ENCODE measurements at places on chromosomes 4 and X.

GRCh38 chrX:14675500-14675899 lies 146.2 kb downstream of the GLRA2 start:
- no peak for DNase-seq

GRCh38 chr4:11069581-11070211 lies 359.0 kb downstream of the HS3ST1 start:
- DNase-seq = no peak

DNA sequence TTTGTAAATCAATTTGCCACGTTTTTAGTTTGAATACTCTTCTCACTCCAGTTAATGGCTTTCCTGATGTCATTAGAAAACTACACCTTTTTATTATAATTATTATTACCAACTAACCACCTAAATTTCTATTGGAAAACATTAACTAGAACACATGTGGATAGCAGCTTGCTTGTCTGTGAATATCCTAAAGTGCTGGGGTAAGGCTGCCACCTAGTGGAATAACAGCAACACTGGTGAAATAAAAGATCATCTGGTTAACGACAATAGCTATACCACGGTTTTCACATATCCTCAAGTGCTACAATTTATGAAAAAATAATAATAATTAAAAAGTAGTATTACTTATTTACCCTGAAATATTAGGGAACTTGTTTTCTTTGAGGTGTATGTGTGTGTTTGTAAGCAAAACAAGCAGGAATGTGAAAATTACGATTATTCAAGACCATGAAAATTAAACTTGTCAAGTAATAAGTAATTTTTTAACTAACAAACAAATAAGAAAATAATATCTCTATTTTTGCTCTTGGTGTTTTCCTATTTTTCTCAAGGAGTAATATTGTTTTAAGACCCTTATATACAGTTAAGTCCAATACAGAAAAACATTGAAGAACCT lies 130.1 kb upstream of the TECRL start:
- peak; percentile 12 for DNase-seq

DNA sequence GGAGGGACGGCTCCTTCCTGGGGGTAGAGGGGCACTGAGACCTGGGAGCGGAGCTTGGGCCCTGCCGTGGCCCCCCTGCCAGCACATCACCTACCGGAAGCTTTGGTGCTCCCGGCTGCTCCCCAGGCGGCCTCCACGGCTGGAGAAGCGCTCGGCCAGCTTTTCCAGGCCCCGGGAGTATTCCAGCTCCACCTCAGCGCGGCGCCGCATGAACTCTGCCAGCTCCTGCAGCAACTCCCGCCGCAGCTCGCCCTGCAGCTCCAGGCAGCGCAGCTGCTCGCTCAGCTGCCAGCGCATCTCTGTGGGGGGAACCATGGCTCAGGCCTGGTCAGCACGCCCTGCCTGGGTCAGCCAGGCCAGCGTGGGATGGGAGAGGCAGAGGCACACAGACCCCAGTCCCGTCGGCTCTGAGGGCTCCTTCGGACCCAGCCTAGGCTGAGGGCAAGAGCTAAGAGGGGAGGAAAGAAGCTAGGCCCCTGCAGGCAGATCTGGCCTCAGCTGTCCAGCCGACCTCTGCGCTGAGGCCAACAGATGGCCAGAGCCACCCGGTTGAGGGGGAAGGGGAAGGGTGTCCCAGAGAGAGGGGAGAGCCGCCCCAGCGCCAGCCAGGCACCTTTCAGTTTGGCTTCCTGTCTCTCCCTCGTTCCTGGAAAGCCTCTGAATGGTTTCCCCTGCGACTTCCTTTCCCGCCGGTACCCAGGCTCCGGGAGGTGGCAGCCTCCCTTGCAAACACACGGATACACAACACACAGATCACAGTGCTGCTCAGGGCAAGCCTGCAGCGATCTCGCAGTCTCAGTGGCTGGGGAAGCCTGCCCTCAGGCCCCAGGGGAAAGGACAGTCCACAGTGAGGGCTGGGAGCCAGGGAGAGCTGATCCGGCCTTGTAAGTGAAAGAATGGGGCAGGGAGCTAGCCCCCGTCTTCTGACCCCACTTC lies 4.3 kb downstream of the ARHGAP4 start:
- DNase-seq = no peak

DNA sequence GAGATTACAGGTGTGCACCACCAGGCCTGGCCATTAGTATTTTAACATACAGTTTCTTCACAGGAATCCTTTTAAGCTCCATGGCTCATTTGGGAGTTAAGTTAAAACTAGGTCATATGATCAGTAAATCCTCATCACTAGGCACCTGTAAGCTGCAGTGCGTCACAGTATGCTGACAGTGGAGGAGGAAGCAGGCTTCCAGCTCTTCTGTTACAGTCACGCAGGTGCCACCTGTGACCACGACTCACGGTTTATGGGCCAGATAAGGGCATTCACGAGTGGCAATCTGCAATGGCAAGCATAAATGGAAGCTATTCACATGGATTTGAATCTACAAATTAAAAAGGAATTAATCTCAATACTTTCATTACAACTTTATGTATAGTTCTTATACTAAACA lies 129.4 kb upstream of the BCOR start:
- no peak for DNase-seq

All from CD4-positive, alpha-beta T cell treated with Interleukin-10 for 1 hour (primary cell).